ENCODE measurements at places on chromosomes 6 and 20.

- no peak for DNase-seq
Observed at GRCh38 chr6:31702405-31702818, 712 bp downstream of the ABHD16A start.

DNA sequence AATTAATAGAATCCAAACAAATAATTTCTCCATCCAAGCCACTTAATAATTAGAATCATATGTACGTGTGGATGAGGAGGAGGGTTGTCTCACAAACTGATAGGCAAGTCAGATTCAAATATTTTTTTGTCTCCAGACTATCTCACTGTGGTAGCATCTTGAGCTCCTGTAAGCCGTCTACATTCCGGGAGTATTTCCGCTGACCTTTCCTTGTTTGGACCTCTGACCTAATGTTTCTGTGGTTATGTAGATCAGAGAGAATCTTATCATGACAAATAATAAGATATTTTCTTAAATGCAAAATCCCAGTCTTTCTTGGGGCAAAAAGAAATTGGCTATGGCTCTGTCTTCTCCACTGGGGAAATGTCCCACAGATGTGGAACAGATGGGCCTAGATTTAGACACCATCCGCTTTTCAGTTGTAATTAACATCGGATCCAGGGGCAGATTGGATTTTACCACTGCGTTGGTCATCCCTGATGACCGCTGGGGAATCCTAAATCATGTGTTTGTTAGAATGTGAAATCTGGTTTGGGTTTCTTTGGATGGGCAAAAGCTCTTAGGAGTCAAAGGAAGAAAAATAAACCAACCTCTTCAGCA lies 197.1 kb upstream of the RIN2 start:
- DNase-seq: no peak

- DNase-seq: no peak
Observed at GRCh38 chr6:44139351-44139743, 12.0 kb downstream of the TMEM63B start.

DNA sequence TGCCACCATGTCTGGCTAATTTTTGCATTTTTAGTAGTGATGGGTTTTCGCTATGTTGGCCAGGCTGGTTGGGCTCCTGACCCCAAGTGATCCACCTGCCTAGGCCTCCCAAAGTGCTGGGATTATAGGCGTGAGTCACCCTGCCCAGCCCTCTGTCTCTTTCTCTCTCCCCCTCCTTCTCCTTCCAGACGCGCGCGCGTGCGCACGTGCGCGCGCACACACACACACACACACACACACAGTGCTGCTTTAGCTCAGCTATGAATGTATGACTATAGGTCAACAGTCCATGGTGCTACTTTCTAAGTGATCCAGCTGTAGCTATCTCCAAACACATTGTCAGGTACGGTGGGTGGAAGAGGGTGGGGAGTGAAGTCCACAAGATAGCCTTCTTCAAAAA lies 449.5 kb downstream of the PHF3 start:
- no peak for DNase-seq

- DNase-seq: no peak
Observed at GRCh38 chr6:42038811-42039408, 11.4 kb upstream of the TAF8 start.

DNA sequence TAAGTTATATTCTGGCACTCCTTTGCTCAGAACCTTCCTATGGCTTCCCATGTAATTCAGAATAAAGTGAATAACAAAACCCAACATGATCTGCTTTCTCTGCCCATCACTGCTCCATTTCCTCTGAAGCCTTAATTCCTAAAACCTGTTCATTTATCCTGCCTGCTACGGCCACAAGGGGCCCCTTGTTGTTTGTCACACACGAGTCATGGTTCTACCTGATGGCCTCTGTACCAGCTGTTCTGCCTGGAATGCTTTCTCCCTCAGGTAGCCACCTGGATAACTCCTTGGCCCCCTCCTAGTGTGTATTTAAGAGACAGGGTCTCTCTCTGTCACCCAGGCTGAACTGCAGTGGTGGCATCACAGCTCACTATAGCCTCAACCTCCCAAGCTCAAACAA lies 26.8 kb downstream of the ERGIC3 start:
- DNase-seq: no peak

GRCh38 chr6:37525460-37526357 lies 26.0 kb upstream of the CCDC167 start:
- DNase-seq: no peak

- no peak for DNase-seq
Observed at GRCh38 chr6:5674141-5674540, 332.6 kb downstream of the NRN1 start.

DNA sequence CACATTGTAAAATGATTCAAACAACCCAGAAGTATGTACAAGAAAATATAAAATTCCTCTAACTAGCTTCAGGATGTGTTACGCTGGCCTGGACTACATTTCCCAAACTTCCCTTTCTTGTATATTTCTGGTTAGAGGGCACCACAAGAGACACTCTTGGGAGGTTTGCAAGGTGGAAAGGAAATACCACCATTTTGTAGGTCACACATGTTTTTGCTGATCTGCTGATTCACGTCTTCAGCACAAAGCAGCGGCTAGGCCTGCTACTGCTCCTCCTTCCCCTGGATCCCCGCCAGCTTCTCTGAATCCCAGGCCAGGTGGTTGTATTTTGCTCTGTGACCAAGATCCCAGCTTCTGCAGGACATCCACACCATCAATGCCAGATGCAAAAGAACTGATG lies 104.2 kb downstream of the AGPAT4 start:
- no peak for DNase-seq

- DNase-seq: no peak
Observed at GRCh38 chr20:38842558-38842981, 37.1 kb downstream of the PPP1R16B start.

DNA sequence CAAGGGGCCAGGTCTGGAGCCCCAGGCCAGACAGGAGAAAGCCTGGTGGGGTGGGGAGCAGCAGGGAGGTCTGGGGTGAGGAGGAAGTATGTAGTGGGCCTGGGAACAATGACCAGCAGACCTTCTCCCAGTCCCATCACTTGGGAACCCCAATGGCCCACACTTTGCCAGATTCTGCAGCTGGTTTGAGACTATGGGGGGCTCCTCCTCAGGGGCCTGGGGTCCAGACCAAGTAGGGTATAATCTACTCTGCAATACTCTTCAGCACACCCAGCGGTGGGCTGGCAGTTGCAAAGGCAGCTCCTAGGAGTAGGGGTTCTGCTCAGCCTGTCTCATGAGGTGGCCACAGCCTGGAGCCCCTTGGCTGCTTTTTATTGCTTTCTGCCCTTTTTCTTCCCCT lies 52.8 kb downstream of the NPEPL1 start:
- DNase-seq: no peak

DNA sequence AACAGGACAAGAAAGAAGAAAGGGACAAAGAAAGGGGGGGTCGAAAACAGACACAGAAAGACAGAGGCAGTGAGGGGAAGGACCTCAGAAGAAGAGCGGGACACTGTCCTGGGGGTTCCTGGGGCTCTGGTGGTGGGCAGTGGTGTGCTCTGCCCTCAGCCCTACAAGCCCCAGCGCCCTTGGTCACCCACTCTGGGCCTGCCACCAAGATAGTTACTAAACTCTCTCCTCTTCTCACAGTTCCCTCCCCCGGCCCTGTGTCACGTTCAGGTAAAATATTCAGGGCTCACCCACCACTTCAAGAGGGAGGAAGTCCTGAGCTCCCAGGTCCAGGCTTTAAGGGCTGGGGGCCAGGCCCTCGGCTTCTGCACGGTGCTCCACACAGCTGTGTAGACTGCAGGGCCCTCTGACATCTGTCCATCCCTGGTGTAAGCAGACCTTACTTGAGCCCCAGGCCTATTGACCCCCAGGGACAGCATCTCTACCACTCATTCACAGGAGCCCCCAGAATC lies 87.4 kb downstream of the MRPL14 start:
- DNase-seq: peak; percentile 33

- no peak for DNase-seq
Observed at GRCh38 chr6:115612216-115612615, 448.5 kb downstream of the FRK start.

GRCh38 chr6:11865680-11866300 lies 87.2 kb upstream of the ADTRP start:
- DNase-seq: no peak

DNA sequence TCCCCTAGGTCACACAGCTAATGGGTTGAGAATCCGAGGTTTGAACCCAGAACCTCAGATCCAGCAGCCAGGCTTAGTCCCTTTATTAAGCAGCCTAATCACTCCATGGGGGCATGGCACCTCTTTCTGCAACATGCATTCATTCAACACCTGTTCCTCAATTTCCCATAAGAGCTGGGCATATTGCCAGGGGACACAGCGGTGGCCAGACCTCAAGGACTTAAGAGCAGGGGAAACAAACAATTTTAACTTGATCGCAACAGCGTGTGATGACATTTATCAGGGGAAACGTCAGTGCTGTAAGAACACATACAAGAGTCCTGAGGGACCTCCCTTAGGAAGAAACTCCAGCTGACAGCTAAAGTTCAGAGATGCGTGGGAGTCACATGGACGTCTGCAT lies 267.4 kb upstream of the CDH4 start:
- no peak for DNase-seq

- no peak for DNase-seq
Observed at GRCh38 chr20:45359069-45359405, 3.9 kb upstream of the SYS1 start.

DNA sequence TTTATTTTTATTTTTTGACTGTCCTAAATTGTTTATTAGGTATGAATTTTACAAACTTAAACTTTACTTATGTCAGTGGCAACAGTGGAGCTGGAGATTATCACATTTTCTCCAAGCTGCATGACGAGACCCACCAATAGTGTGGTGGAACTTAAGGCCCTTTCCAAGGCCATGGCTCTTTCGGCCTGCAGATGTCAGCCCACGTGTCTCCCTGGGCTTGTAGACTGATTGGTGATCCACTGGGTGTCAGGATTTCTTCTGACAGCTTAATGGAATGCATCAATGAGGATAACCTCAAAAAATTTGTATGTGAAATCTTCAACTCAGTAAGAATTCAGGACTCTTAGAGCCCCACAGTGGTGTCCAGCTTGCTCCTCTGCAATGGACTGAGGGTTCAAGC lies 32.3 kb upstream of the OVOL2 start:
- no peak for DNase-seq

- no peak for DNase-seq
Observed at GRCh38 chr20:25532015-25532751, 53.1 kb downstream of the NINL start.

DNA sequence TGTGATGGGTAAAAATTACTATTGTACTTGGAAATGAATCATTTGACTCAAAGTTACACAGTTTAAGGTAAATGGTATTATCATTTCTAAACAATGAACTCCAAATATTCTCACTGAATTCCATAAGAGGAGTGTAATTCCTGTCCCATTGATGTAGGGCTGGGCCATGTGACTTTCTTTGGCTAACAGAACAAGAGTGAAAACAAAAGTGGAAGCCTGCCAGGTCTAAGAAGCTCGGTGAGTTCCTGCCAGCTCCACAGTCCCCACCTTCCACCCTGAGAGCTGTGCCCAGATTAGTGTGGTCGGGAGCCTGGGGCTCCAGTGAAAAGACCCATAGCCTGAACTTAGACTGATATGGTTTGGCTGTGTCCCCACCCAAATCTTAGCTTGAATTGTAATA lies 24.6 kb downstream of the TBXT start:
- no peak for DNase-seq

- DNase-seq: no peak
Observed at GRCh38 chr20:59400708-59401107, 100.3 kb downstream of the EDN3 start.

GRCh38 chr20:15625981-15626380 lies 947.3 kb downstream of the KIF16B start:
- DNase-seq: no peak

GRCh38 chr6:3377536-3378397 lies 79.1 kb downstream of the SLC22A23 start:
- DNase-seq: no peak

GRCh38 chr6:20952699-20953474 lies 418.6 kb downstream of the CDKAL1 start:
- no peak for DNase-seq

- DNase-seq: no peak
Observed at GRCh38 chr6:118905851-118906250, 11.9 kb downstream of the ASF1A start.

- DNase-seq: no peak
Observed at GRCh38 chr6:22880686-22881433, 311.5 kb downstream of the HDGFL1 start.

- DNase-seq: no peak
Observed at GRCh38 chr6:127111526-127111925, 6.9 kb upstream of the RSPO3 start.

DNA sequence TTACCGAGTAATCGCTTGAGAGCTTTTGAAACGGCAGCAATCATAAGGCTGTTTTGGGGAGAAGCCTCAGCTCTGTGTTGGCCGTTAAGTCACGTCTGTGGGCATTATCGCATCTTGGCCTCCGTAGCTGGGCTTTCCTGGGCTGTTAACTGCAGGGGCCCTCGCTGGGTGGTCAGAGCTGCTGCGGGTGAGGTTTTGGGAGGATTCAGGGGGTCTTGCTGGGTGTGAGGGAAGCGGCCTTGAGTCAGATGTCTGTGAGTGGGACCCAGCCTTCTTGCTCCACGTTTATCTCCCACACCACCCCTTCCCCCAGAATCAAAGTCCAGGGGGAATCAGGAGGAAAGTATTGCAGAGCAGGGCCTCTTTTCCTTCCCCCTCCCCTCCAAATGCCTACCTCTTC lies 3.2 kb upstream of the APCDD1L start:
- DNase-seq: no peak

GRCh38 chr6:52063584-52064344 lies 23.6 kb downstream of the PKHD1 start:
- DNase-seq: no peak

- no peak for DNase-seq
Observed at GRCh38 chr6:166318227-166318626, 10.0 kb upstream of the PRR18 start.

DNA sequence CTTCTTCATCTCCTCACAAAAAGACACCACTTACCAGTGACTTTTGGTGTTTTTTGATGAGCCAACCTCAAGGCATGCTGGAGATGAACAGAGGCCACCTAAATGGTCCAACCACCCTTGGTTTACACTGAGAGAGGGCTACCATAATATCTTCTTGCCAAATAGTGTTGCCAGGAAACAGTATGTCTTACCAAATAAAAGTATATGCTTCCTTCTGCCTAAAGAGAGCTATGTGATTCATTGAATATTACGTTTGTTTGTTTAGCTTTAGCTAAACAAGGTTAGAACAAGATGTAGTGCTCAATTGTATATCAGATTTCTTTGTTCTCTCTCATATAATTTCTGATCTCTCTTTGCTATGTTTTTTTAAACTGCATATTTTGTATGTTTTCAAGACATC lies 40.6 kb upstream of the BMP6 start:
- no peak for DNase-seq

- DNase-seq: no peak
Observed at GRCh38 chr6:69581581-69581980, 215.2 kb downstream of the LMBRD1 start.

GRCh38 chr20:63161176-63161651 lies 54.7 kb downstream of the YTHDF1 start:
- peak; percentile 58 for DNase-seq

DNA sequence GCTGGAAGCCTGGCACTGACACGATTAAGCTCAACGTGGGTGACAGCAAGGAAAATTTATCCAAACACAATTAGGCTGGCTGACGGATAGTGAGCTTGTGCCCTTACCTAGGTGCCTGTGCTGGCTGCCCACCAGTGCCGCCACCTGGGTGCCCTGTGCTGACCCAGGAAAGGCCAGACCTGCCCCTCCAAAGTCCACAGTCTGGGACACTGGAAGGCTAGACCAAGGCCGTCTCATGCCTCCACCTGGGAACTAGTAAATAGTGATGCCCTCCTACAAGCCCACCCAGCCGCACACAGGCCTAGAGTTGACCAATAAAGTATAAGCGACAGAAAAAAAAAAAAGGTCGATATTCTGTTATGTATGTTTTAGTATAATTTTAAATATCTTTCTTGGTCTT lies 142.6 kb upstream of the MCHR2 start:
- DNase-seq: no peak

GRCh38 chr6:40556881-40557280 lies 30.3 kb downstream of the LRFN2 start:
- no peak for DNase-seq

Data from posterior cingulate gyrus (tissue), 11 donors.